ENCODE measurements at places on chromosomes 12 and 14. TPM values are rescaled to one million over a fixed set of nuclear protein-coding genes. Genes with fewer than 3 reads are reported as not detected.

Gene RND1
- total RNA-seq: 7.5 TPM

Gene PACS2
- total RNA-seq: 42.0 TPM

Gene KRT76
- total RNA-seq: not detected

Gene FOXN4
- total RNA-seq: not detected

Gene LRTM2
- total RNA-seq: not detected

Gene CPNE6
- not detected for total RNA-seq

Gene SLC8A3
- 0.48 TPM for total RNA-seq

Gene CAPS2
- 0.96 TPM for total RNA-seq

Gene DICER1
- 31.8 TPM for total RNA-seq

Gene GLIPR1L1
- total RNA-seq: not detected

Gene HOXC4
- under 0.01 TPM for total RNA-seq

Gene GPD1
- not detected for total RNA-seq

Gene CCDC91
- total RNA-seq: 26.2 TPM

Gene ATL1
- 1.1 TPM for total RNA-seq
